Ovary (tissue), 10 donors: ENCODE measurements at places on chromosomes 13 and 19. TPM values are rescaled to one million over a fixed set of nuclear protein-coding genes. Genes with fewer than 3 reads are reported as not detected.

Gene AKAP8L
- total RNA-seq: 121 TPM

Gene CALR3
- total RNA-seq: not detected

Gene PRR12
- total RNA-seq: 8.1 TPM

Gene LRRC63
- total RNA-seq: not detected

Gene ZIK1
- total RNA-seq: 8.4 TPM

DNA sequence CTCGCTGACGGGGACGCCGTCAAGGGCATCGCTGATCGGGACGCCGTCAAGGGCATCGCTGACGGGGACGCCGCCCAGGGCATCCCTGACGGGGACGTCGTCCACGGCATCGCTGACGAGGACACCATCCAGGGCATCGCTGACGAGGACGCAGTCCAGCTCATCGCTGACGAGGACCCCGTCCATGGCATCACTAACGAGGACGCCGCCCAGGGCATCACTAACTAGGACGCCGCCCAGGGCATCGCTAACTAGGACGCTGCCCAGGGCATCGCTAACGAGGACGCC lies 945.2 kb downstream of the TUBA3C start:
- no peaks in the 10 kb centered on the region for H3K27me3 ChIP-seq
- H3K4me3 ChIP-seq: no peak overlapping the region
- DNase-seq: no peak
- no peaks in the 10 kb centered on the region for H3K36me3 ChIP-seq
- no peak overlapping the region for H3K27ac ChIP-seq

- no peaks in the 10 kb centered on the region for H3K27me3 ChIP-seq
- H3K36me3 ChIP-seq: no peaks in the 10 kb centered on the region
- DNase-seq: no peak
- peak overlapping the region; percentile 61 for H3K4me3 ChIP-seq
- peaks cover 17% of the 10 kb centered on the region for H3K4me1 ChIP-seq
Observed at GRCh38 chr19:31347354-31347753, 1.9 kb downstream of the TSHZ3 start.

- no peaks in the 10 kb centered on the region for H3K27me3 ChIP-seq
- DNase-seq: no peak
- peaks cover 6% of the 10 kb centered on the region for H3K4me1 ChIP-seq
- H3K4me3 ChIP-seq: no peak overlapping the region
- H3K36me3 ChIP-seq: no peaks in the 10 kb centered on the region
- no peak overlapping the region for H3K27ac ChIP-seq
Observed at GRCh38 chr13:110127986-110128511, 178.9 kb downstream of the COL4A1 start.

GRCh38 chr19:13557756-13558398 lies 51.6 kb upstream of the CACNA1A start:
- no peaks in the 10 kb centered on the region for H3K36me3 ChIP-seq
- no peak overlapping the region for H3K4me3 ChIP-seq
- H3K27ac ChIP-seq: no peak overlapping the region

DNA sequence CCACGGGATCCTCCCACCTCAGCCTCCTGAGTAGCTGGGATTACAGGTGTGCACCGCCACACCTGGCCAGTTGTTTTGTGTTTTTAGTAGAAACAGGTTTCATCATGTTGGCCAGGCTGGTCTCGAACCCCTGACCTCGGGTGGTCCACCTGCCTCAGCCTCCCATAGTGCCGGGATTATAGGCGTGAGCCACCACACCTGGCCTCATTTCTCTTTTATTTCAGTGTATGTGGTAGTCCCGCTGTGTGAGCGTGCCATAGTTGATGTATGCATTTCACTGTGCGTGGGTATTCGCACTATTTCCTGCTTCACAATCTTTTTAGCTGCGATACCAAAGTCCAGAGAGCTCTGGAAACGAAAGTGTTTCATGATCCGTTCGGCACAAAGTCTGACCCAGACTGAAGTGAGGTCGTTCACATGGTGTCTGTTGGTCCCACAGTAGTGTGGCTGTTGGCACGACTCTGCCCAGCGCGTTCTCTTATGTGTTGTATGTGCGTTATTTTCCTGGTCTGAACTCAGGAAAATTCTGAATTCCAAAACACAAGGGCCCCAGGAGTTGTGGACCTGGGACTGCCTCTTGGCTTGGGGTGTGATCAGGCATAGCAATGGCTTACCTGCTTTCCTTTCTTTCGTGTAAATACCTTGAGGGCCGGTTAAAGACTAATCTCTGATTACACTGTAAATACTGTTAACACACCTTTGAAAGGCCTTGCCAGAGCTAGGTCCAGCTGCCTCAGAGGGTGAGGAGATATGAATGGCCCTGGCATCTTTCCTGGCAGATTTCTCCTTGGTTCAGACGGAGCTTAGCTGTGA lies 8.6 kb downstream of the EPN1 start:
- no peak overlapping the region for H3K27ac ChIP-seq
- no peaks in the 10 kb centered on the region for H3K27me3 ChIP-seq
- H3K4me1 ChIP-seq: peaks cover 18% of the 10 kb centered on the region
- no peak overlapping the region for H3K4me3 ChIP-seq
- H3K36me3 ChIP-seq: no peaks in the 10 kb centered on the region
- no peak for DNase-seq

DNA sequence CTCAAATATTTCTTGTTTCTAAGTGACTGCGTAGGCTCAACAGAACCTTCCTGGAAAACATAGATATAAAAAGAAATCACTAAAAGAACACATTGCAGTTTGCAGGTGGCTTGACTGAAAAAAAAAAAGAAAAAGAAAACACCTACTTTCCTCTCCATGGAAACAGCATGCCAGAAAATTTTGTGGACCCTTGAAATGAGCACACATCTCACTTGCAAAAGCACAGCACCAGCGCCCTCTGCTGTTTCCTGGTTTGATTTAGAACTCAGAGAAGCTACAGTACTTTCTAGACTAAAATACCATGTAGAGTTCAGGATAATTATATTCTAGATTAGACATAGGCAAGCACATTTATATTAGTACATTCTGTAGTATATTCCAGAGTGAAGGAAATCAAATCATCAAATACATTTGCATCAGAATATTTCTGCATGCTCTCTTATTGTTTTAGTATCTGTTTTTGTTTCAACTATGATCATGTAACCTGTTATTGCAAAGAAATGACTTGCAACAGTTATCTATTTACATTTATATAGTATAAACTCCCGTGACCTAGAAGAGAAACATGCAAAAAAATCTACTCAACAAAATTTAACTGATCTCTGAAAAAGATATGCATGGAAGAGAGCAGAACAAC lies 22.3 kb upstream of the XPO4 start:
- peak; percentile 81 for DNase-seq
- no peak overlapping the region for H3K27ac ChIP-seq
- H3K27me3 ChIP-seq: no peaks in the 10 kb centered on the region

- H3K27me3 ChIP-seq: no peaks in the 10 kb centered on the region
- no peak overlapping the region for H3K27ac ChIP-seq
- no peaks in the 10 kb centered on the region for H3K36me3 ChIP-seq
- no peak overlapping the region for H3K4me3 ChIP-seq
- peak; percentile 12 for DNase-seq
Observed at GRCh38 chr19:15443838-15444237, 5.9 kb downstream of the WIZ start.

GRCh38 chr13:110182003-110182402 lies 125.0 kb downstream of the COL4A1 start:
- no peaks in the 10 kb centered on the region for H3K27me3 ChIP-seq
- no peak overlapping the region for H3K27ac ChIP-seq
- no peak for DNase-seq
- H3K36me3 ChIP-seq: no peaks in the 10 kb centered on the region
- no peaks in the 10 kb centered on the region for H3K4me1 ChIP-seq
- H3K4me3 ChIP-seq: no peak overlapping the region

- no peak for DNase-seq
- no peaks in the 10 kb centered on the region for H3K36me3 ChIP-seq
- H3K4me3 ChIP-seq: no peak overlapping the region
- no peak overlapping the region for H3K27ac ChIP-seq
- H3K4me1 ChIP-seq: peaks cover 2% of the 10 kb centered on the region
- no peaks in the 10 kb centered on the region for H3K27me3 ChIP-seq
Observed at GRCh38 chr19:49058562-49058961, 1.0 kb upstream of the CGB7 start.

DNA sequence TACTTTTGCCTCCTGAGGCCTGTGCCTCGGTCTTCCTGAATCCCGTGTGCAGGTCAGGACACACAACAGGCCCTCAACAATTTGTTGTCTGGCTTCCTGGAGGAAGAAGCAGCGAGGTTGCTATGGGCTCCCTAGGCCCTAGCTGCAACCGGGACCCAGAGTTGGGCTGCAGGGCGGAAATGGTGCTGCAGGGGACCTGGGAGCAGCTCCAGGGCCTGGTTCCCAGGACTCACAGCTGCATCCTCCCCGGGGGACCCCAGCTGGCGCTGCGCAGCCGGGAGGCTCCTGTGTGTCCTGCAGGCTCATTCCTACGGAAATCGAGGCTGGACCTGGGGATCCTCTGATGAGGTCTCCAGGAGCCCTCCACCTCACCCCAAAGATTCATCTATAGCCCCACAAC lies 999 bp upstream of the TNFAIP8L1 start:
- no peak overlapping the region for H3K27ac ChIP-seq
- H3K4me3 ChIP-seq: no peak overlapping the region
- H3K27me3 ChIP-seq: no peaks in the 10 kb centered on the region

DNA sequence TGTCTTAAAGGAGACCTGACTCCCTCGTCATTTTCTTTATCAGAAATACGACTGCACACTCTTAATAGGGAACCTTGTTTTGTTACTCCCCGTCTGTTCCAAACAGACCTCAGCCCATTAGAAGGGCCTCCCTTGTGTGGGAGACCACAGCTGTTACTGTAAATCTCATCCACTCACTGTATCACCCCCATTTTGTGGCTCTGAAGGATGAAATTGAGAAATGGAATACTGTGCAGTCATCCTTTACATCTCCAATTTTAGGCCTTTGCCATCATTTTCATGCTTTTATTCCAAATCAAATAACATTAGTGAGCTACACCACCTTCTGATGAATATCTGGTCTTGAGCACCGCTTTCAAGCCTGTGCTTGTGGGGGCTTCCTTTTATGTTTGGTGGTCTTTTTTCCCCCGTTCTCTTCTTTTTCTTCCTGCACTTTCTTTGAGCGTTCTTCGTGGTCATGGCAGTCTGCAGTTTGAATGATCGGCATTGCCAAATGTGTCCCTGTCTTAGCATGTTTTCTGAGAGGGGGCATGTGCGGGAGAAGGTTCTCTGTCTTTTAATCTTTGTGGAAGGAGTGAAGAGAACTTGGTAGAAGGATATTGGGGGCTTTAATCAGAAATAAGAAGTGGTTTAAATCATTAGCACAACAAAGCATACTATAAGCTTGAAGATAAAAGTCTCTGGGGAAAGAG lies 65.8 kb downstream of the GGACT start:
- H3K27ac ChIP-seq: no peak overlapping the region
- no peaks in the 10 kb centered on the region for H3K4me1 ChIP-seq

DNA sequence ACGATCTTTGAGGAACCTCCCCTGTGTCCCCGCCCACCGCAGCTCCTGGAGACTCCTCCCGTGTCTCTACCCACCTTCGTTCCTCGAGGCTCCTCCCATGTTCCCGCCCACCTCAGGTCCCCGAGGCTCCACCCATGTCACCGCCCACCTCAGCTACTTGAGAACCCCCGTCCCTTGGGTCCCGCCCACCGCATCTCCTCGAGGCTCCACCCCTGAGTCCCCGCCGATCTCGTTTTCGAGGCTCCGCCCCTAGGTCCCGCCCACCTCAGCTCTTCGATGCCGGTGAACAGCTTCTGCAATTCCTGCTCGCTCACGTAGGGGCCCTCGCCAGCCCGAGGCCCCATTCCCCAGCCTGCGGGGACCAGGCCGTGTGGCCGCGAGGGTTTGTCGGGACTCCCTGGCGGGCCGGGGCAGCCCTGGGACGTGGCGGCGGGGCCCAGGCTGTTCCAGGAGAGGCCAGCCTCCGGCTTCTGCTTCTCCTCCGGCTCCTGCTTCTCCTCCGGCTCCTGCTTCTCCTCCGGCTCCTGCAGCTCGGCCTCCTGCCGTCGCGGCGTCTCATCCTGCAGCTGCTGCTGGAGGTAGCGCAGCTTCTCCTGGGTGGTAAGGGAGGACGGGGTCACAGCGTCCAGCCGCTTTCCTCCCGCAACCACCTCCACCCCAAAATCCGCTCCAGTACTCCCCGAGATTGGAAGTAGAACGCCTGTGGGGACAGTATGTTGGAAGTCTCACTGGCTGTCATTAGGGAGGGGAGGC lies 16.7 kb downstream of the TSKS start:
- peaks cover 3% of the 10 kb centered on the region for H3K4me1 ChIP-seq
- peak; percentile 74 for DNase-seq
- H3K27me3 ChIP-seq: no peaks in the 10 kb centered on the region

DNA sequence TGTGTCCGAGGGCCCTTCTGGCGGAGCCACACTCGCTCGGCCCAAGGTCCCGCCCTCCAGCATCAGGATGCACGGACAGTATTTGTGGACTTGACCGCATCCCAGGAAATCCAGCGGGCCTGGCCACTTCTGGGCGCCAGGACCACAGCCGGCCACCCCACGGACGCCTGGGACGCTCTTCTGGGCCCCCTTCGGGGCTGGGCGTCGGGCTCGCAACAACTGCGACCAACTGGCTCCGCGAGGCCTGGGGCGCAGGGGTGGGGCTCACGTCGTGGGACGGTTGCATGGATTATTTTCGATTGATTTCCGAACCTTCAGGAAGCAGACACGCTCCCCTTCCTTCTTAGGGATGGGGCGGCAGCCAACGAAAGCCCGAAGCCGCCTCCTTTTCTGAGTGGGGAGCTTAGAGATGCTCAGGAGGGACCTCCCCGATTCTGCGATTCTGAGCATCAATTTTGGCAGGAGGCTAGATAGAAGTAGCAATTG lies 521 bp upstream of the NUP58 start:
- no peaks in the 10 kb centered on the region for H3K36me3 ChIP-seq
- H3K4me1 ChIP-seq: peaks cover 4% of the 10 kb centered on the region
- H3K27ac ChIP-seq: peak overlapping the region; percentile 82

DNA sequence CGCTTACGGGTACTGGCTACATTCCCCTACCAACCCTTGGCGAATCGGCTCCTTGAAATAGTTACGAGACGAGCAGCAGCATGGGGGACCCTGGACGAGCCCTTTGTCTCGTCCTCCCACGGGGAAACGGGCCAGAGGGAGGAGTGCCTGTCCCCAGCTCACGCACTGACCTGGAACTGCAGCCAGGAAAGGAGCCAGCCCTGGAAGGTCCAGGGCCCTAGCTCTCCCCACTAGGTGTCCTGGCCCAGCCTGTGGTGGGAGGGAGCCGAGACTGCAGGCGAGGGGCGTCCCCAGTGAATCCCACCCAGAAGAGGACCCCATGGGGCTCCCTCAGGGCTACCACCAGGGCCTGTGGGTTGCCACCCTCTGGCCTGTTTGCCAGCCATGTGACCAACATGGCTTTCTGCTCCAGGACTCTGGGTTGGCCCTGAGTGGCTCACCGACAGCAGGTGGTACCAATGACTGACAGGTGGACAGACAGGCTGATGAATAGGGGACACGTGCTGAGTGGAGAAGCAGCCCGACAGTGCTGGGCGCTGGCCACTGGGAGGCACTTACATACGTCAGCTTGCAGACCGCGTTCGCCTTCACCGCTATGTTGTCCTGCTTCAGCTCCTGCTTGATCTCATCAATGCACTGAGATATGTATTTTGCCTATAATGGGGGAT lies 13.2 kb downstream of the AP3D1 start:
- H3K4me1 ChIP-seq: peaks cover 3% of the 10 kb centered on the region
- no peaks in the 10 kb centered on the region for H3K36me3 ChIP-seq
- no peak for DNase-seq
- H3K4me3 ChIP-seq: no peak overlapping the region
- no peaks in the 10 kb centered on the region for H3K27me3 ChIP-seq
